ENCODE measurements at places on chromosomes 2 and 18. TPM values are rescaled to one million over a fixed set of nuclear protein-coding genes. Genes with fewer than 3 reads are reported as not detected.
A peak's percentile ranks its signal among the peaks of the same experiment; 100 is the strongest.

DNA sequence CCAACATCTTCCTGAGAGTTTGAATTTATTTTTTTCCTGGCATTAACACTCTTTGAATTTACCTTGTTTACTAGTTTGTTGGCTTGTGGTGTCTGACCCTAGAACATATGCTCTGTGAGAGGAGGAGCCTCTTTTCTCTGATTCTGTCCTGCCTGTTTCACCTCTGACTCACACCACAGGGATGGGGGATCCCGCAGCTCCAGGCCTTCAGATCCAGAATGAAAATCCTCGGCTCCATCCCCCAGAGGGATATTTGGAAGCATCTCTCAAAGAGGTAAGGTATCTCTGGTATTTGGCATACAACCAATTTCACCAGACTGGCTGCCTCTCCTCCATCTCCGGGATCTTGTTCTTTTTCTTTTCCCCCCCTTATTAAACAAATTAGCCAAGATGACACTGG lies 104.7 kb downstream of the GPR39 start:
- peak; percentile 31 for DNase-seq

The DIS3L2 gene
- total RNA-seq: 20.5 TPM

The LYG1 gene
- not detected for total RNA-seq

DNA sequence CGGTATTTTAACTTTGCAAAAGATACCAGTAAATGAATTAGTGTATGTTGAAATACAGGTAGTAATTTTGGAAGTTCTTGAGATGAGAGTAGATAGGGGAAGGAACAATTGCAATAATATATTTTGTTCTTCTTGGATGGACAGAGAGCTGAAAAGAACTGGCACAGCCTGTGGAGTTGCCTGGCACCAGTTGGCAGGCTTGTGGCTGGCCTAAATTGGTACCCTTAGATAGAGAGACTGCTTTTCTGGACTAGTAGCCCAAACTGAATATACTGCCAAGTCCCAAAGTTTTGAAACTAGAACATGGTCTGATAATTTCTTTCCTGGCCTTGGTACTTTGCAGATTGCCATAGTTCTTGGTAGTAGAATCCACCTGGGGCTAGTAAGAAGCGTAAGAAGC lies 26.9 kb downstream of the MYO1B start:
- DNase-seq: no peak

- DNase-seq: no peak
These were observed 7.5 kb upstream of the KLHL30 start for GRCh38 chr2:238130696-238131628.

- no peak for DNase-seq
These were observed 19.9 kb upstream of the UGT1A8 start for GRCh38 chr2:233597522-233597921.

DNA sequence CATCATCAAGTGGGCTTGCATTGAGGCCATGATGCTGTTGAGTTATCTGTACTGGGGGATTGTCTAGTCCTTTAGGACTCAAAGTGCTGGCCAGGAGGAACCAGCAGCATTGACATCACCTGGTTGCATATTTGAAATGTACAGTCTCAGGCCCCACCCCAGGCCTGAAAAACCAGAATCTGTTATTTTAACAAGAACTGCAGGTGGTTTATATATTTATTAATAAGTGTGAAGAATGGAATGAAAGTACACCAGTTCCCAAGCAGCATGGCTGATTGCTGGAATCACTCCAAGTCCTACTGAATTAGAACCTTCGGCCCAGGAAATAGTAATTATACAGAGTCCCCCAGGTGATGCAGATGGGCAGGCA lies 2.8 kb downstream of the IL1F10 start:
- no peak for DNase-seq

GRCh38 chr18:23141104-23141999 lies 6.1 kb downstream of the CABLES1 start:
- peak; percentile 65 for DNase-seq

- no peak for DNase-seq
These were observed 18.8 kb downstream of the PID1 start for GRCh38 chr2:229252280-229252679.

- DNase-seq: no peak
These were observed 853.0 kb upstream of the GCFC2 start for GRCh38 chr2:76563730-76564129.

GRCh38 chr2:225097035-225097434 lies 54.8 kb upstream of the DOCK10 start:
- no peak for DNase-seq

The LINC00305 gene
- total RNA-seq: not detected

GRCh38 chr18:74282755-74283554 lies 8.8 kb downstream of the CYB5A start:
- peak; percentile 27 for DNase-seq

The POTEJ gene
- not detected for total RNA-seq

DNA sequence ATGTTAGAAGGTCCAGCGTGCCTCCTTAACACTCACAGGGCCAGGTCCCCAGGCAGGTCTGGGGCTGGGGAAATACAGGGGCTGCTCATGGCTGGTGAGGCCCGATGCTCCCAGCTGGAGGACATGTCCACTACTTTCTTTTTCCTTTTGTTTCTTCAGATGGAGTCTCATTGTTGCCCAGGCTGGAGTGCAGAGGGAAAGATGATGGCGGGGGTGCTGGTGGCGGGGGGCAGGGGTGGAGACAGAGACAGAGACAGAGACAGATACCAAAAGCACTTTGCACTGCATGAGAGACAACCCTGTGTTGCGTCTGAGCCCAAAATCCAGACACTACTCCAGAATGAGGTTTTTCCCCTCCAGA lies 211.0 kb downstream of the SH3BP4 start:
- DNase-seq: no peak

DNA sequence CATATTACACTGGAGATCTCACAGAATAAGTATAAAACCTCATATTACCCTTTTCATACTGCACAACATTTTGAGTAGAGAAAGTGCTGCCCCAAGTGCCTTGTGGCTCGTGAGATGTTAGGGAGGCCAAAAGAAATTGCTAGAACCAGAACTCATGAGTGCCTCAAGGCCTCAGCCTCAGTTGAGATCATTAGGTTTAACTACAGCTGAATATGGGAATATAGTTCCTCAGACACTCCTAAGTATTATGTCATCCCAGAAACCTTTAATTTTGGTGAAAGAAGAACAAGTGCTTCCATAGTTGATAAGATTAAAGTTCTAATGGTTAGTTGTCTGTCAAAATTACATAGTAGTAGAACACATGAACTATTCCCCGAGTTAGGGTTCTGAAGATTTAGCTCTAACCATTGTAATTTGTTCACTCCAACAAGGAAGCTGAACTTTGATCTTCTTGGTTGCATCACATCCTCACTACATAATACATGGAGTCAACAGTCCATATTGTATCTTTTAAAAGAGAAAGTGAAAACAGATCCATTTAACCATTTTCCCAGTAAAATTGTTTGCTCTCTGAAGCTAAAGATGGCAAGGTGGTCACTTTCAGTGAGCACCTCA lies 9.6 kb upstream of the AQP4 start:
- no peak for DNase-seq

- DNase-seq: no peak
These were observed 10.8 kb upstream of the SNED1 start for GRCh38 chr2:240987588-240987987.

DNA sequence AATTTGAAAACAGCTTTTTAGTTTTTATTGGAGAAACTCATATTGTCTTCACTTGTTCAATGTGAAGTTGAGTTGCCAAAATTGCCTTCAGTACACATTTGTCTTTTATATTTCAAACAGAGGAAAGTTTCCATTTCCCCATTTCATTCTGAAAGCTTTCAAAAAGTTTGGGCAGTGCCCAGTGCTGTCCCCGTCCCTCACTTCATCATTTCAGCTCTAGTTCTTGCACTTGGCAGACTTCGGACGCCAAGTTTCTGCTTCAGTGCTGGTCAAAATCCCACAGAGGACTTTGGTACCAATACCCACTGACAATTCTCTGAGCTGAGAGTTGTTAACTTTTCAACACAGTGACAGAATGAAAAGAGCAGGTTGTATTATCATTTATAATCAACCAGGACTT lies 43.4 kb upstream of the AQP4 start:
- DNase-seq: no peak

DNA sequence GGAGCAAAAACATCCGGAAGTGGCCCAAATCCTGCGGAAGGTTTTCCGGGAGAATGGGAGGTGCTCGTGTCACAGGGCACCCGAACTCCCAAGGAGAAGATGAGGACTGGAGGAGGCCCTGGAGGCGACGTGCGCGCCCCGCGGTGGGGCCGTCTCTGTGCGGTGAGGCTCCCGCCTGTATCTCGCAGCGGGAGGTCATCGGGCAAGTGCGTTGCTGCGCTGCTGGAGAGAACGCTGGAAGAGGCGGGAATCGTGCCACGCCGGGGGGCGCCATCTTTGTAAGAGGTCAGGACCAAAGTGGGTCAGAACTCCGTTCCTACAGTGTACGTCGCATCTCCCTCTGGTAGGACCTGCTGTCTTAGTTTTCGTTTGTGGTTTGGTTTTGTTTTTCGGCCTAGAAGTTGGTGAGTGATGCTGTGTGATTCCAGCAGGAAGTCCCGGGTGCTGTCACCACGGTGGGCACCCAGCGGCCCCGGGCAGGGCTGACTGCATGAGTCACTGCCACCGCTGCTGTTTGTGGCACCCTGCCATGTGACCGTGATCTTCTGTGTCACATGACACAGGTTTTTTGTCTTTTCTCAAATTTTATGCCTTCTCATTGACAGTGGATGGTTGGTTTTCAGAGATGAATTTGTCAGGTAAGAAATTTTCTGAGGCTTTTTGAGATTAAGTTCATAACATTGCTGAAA lies 21.5 kb upstream of the ATP9B start:
- no peak for DNase-seq

GRCh38 chr2:129293326-129293725 lies 686.1 kb upstream of the RAB6C start:
- no peak for DNase-seq

The AMER3 gene
- total RNA-seq: not detected

The ABCG8 gene
- total RNA-seq: not detected

DNA sequence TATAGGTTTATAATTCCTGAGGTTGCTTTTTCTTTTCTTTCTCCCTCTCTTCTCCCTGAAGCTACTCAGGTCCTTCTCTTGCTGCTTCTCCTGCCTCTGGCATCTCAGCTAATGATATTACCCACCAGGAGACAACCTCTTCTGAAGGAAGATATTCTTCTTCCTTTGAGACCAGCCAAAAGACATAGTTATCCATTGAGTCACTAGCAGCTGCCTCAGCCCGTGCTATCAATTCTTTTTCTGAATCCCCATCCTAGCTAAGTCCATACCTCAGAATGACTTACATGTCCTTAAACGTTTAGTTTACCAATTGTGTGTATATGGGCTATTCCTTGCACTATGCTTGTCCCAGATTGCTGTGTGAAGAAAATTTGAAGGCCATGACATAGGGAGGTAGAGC lies 25.0 kb upstream of the RNF103 start:
- peak; percentile 11 for DNase-seq

- no peak for DNase-seq
These were observed 728 bp downstream of the AUP1 start for GRCh38 chr2:74528600-74529356.

GRCh38 chr2:191670076-191670475 lies 7.9 kb upstream of the NABP1 start:
- DNase-seq: no peak

DNA sequence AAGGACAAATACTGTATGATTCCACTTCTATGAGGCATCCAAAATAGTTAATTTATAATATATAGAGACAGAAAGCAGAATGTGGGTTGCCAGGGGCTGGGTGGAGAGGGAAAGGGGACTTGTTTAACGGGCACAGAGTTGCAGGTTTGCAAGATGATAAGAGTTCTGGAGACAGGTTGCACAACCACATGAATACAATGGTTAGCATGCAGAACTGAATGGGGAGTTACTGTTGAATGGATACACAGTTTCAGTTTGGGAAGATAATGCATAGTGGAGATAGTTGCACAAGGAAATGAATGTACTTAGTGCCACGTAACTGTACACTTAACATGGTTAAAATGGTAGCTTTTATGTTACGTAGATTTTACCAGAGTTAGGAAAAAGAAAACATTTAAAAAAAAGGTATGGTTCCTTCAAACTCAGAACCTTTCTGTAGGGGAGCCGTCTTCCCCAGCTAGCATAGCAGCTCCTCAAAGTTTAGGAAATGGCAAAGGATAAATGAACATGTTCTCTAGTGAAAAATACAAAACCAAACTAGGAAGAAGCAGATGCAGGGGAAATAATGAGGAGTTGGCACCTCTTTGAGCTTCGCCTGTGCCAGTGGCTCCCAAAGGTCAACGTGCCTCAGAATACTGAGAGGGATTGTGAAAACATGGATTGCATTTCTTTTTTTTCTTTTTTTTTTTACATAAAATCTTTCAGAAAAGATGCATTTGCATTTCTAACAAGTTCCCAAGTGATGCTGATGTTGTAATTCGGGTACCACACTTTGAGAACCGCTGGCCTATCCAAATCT lies 95.2 kb downstream of the ZCCHC2 start:
- DNase-seq: no peak

DNA sequence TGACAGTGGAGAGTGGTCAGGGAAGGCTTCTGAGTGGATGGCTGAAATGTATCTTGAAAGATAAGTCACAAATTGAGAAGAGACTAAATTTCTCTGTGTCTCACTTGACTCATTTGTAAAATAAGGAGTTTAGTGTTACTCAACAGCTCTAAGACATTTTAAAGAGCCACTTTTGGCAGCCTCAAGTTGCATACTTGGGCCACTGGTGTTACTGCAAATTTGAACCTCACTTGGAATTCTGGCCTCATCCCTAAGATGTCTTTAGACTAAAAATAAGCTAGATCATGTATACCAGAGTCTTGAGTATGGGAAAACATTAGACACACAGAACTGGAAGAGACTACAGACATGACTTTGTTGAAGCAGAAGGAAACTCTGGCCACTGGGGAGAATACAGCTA lies 4.5 kb upstream of the MTLN start:
- no peak for DNase-seq

DNA sequence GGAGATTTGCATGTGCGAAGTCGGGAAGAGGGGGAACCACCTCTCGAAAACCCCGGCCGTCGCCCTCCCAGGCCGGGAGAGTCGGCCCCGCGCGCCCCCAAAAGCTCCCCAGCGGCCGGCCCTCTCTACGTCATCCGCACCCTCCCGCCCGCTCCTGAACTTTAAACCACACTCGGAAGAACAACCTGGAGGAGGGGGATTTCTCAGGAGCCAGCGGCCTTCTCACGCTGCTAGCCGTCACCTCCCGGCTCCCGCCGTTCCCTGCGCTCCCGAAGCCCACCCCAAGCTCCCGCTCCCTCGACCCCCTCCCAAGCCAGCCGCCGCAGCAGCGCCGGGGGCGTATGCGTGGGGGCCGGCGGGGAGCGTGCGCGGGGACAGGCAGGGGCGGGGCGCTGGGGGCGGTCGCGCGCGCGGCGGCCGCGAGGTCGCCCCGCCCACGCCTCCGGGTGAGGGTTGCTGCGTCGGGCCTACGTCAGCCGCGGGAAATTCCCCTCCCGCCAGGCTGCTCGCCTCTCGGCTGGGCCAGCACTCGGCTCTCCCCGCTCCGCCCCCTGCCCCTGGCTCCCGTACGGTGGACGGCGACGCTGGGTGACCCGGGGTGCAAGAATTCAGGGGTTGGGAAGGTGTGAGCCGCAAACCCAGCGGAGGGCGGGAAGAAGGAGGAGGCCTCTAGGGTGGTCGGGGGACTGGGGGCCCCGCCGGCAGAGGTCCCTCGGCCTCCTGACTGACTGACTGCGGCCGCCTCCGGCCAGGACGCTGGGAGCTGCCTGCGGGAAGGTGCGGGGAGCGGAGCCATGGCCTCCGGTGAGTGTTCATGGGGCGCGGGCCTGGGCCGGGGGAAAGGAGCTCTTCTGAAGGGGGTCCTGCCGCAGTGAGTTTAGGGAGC lies at the start of gene REL:
REL (plus strand) TSS at position 528 of the 886 bp plus-strand sequence; CDS start at position 795, 267 bp downstream.
- DNase-seq: peak; percentile 88

Measured in myocyte (in vitro differentiated cells).